Retinal pigment epithelial cell (primary cell): ENCODE measurements at places on chromosomes 1 and 21.

DNA sequence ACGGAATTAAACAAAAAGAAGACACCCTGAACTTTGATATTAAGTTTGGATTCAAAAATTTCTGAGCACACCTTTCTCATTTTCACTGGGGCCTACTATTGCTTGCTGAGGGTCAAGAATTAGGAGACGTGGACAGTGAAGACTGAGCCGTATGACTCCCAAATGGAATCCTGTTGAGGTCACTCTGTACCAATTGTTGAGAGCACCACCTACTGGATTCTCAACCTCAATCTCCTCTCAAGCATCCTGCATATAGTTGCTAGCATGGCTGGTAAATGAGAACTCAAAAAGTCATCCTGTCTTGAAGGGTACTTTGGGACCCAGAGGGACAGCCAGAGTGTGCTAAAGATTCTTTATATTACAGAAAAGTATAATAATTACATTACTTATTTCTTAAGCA, 20.2 kb upstream of the MTR start:
- no peak for DNase-seq

DNA sequence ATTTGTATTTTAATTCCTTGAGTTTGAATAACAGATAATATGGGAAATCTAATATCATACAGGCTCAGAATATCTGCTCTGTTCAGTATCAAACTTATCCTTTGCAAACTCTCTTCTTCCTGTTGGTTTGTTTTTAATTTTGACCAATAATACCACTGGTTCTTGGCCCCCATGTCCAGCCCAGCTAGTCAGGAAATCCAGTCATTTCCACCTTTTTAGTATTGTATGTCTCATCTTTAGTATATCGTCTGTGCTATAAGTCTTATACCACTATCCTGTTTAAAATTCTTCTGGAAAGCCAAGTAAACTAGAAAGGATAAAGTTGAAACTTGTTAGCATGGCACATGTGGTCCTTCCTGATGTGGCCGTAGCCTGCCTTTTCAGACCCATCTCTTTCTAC, 10.7 kb downstream of the SCCPDH start:
- DNase-seq: no peak

DNA sequence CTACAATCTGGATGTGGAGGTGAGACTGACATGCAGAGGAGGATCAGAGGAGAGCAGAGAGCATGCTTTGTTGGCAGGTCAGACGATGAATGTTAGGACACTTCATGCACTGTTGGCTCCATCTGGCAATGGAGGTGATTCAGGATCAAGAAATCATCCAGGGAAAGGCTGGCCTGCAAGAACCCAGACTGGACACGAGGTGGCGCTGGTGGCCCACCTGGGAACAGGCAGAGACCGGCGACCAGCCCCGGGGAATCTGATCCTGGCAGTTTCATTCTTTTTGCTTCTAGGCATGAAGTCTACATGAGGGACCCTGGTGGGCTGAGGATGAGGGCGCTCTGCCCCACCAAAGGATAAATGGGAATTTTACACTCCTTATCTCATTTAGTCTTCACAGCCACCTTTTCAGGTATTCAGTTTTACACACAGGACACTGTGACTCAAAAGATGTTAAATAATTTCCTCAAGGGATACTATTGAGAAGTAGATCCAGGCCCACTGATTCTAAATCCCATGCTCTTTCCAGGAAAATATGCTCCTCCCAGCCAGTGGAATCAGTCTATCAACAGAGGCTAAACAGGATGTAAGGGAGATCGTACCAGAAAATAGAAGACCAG, 26.2 kb upstream of the SCMH1 start:
- peak; percentile 19 for DNase-seq

DNA sequence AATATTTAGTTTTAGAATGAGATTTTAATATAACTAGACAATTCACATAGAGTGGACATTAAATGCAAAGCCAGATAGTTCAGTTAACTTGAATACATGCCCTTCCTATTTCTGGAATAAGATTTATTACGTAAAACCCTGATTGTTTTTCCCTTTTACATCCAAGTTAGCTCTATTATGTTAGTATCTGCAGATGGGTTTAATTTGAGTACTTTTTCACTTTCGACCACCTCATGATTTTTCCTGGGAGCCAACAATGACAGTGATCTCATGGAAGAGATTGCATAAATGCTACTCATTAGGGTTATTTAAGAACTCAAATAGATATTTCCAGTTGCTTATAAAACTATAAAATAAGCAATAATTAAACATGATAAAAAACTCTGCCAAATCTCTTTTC, 199.4 kb upstream of the PTGFR start:
- no peak for DNase-seq

DNA sequence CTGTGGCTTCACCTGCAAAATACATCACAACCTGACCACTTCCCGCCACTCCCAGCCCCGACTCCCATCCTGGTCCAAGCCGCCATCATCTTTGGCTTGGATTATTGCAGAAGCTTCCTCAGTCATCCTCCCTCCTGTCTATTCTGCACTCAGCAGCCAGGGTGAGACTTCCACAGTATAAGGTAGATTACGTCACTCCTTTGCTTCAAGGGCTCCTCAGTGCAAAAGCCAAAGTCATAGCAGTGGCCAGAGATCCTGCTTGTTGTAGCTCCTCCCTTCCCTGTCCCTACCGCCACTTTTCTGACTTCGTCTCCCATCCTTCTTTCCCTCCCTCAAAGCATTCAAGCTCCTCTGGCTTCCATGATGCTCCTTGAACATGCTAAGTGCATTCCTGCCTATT, 152.8 kb downstream of the GRIK3 start:
- no peak for DNase-seq
